Forelimb muscle (tissue), 1 donor: ENCODE measurements at places on chromosomes 6 and 20. TPM values are rescaled to one million over a fixed set of nuclear protein-coding genes. Genes with fewer than 3 reads are reported as not detected.

The MAD2L1BP gene
- polyA plus RNA-seq = 16.4 TPM

The STXBP5 gene
- 16.5 TPM for polyA plus RNA-seq

The ULBP3 gene
- polyA plus RNA-seq = 1.9 TPM

DNA sequence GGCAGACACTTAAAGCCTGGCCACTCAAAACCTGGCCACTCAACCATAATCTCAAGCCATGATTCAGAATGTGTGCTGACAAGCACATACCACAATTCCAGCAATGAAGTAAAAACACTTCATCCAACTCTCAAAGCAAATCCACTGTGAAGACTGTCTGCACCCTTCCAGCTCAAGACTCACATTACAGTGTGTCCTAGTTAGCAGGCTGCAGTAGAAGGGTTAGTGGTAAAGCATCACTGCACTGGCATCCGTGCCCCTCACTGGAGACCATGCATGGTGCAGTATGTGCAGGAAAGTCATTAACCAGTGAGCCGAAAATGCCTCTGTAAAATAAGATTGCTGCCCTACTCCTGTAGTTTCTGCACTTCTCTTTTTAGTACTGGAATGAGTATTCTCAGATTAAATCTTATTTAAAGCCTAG, 43.4 kb downstream of the SLC23A2 start:
- no peak for DNase-seq

DNA sequence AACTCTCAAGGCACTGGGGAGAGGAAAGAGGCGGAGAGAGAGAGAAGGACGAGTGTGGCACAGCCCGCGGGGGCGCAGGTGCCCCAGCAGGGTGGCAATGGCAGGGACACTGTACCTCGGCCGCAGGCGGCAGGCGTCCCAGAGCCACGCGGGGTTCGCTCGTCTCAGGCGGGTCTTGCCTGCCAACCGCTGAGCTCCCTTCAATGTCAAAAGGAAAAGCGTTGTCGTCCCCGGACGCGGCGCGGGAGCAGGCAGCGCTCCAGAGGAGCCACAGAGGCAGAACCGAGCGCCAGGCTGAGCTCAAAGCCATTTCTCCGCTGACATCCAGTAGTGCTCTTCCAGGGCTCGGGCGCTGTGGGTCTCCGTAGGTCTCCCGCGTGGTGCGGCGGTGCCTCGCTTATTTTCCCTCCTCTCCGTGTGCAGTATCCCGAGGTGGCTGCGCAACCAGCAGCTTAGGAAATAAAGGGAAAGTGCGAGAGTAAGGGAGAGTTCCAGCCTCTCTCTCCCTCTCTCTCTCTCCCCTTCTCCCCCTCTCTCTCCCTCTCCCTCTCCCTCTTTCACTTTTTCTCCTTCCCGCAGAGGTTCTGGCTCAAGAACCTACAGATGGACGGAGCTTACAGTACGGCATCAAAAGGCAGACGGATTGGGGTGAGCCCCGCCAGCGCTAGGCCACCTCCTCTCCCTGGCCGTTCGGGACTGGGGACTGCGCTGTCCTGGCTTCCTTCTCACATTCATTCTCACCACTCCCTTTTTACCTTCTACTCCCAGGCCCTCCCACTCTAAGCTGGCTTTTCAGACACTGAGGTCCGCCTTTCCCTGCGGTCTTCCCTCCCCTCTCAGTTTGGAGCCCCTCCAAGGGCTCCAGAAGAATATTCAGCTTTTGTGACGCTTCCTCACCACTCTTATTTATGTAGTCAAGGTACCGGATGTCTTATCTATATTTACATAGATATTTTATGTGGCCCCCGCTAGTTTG, at the start of gene LAMA4:
Gene LAMA4 (minus strand): TSS at position 727 of the 976 bp plus-strand sequence. CDS start 417 bp downstream, at position 310.
- DNase-seq = no peak

DNA sequence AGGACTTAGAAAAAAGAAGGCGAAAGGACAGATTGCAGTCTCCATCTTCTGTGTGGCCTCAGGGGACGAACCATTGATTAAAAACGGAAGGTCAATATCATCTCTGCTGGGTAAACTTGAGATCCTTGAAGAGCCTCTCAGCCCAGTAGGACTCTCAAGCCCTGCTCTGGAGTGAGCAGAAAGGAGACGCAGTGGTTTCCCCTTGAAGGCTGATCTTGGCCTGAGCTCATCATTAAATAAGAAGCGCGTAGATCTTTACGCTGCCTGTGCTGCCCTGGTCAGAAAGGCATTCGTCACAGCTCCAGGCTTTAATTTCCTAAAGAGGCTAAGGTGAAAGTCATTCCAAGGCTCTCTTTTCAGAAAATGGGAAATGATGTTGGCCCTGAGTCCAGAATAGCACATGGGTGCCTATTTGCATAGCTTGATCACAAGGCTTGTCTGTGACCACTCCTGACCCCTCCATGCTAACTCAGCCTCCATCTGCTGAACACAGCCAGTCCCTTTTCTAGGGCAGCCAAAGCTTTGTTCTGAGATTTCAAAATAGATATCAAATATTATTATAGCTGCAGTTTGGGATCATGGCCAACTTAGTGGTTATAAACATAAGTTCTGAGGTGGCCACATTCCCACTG, 29.3 kb upstream of the XRN2 start:
- no peak for DNase-seq

DNA sequence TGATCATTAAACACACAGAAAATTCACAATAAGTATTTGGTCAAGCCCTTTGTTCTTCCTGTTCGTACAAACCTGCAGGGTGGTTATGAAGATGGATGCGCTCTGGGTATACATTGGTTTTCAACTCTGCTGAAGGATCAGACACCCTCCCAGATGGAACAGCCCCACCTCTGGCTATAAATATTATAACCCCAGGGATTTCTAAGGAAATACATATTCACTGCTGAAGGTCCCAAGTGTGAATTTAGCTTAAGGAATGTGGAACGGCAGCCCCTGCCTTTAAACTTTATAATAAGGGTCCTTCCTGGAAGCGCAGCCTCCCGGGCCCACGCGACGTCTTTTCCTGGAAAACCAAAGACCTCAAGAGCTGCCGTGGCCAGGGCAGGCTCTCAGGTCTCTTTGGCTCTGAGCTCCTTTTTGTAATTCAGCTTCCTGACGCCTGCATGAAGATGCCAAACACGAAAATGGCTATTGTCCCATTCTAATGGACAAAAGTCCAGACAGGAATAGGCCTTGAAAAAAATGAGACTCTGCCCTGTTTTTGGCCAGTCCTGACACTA, 172.4 kb upstream of the SSTR4 start:
- DNase-seq = no peak

GRCh38 chr6:14269436-14269835, 151.9 kb downstream of the CD83 start:
- no peak for DNase-seq

GRCh38 chr6:13248994-13249393, 79.3 kb downstream of the TBC1D7 start:
- no peak for DNase-seq

- no peak for DNase-seq
Measured at GRCh38 chr20:1671891-1672669, 14.5 kb upstream of the SIRPG start.
